ENCODE measurements at places on chromosomes 13 and 19. TPM values are rescaled to one million over a fixed set of nuclear protein-coding genes. Genes with fewer than 3 reads are reported as not detected.

GRCh38 chr19:39339674-39340073, 2.5 kb upstream of the SAMD4B start:
- no peak for DNase-seq

TYROBP gene
- polyA plus RNA-seq = 14.7 TPM

GRCh38 chr19:55809381-55810058, 22.3 kb downstream of the NLRP11 start:
- DNase-seq = no peak

DNA sequence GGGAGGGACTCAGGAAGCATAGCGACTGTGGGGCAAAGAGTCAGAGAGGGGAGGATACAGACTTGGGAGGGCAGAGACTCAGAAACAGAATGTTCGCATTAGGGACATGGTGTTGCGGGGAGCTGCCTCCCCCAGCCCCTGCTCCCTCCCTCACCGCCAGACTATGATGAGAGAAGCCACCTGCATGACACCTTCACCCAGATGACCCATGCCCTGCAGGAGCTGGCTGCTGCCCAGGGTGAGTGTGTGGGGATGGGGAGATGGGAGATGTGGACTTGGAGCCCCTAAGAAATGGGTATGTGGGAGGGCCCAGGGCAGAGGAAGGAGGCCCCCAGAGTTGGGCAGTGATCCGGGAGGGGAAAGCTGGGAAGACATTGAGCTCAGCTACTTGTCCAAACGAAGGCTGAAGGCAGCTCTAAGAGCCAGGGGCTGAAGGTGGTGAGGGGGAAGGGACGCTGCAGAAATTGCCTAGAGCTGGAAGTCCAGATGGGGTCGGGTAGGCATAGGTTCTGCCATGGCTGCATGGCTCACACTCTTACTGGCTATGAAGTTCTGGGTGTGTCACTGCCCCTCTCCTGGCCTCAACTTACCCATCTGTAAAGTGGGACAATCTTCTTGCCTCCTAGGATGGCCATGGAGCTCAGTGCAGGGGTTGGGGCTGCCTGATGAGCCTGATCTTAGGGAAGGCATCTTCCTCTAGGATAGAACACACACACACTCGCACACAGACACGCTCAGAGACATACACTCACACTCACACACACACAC, 1.4 kb downstream of the SPACA6 start:
- no peak for DNase-seq

RGS9BP gene
- 0.07 TPM for polyA plus RNA-seq
